ENCODE measurements at places on chromosomes 7 and 10.

- DNase-seq = no peak
These were observed 6.3 kb upstream of the ARHGAP22 start for GRCh38 chr10:48611133-48611532.

GRCh38 chr7:101164071-101164840, 1.1 kb downstream of the VGF start:
- peak; percentile 58 for DNase-seq

DNA sequence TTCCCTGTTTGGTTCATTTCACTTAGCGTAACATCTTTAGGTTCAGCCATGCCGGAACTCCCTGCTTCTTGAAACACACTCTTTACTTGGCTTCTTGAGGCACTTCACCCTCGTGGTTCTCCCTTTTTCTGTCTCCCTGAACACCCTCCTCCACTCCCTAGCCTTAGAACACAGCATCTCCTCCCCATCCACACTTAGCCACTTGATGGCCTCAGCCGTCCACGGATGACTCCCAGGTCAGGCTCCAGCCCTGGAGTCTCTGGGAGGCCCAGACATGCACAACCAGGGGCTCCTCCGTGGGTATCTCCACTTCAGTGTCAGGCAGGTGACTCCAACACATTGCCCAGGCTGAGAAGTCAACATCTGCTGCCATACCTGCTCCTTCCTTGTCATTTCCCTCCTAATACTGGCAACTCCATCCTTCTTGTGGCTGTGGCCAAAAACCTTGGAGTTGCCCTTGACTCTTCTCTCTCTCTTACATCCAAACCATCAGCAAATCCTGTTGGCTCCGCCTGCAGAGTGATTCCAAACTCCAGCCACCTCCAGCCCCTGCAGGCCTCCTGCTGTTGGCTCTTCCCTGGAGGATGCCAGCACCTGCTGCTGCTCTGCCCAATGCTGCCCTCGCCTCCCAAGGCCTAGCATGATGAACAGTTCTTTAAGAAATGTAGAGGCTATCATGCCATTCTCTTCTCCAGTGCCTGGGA, 8.4 kb upstream of the INMT start:
- peak; percentile 22 for DNase-seq

GRCh38 chr7:108076156-108076555, 54.0 kb downstream of the LAMB4 start:
- peak; percentile 43 for DNase-seq

GRCh38 chr10:62244785-62245467, 23.7 kb downstream of the RTKN2 start:
- DNase-seq = peak; percentile 81

GRCh38 chr7:117718116-117718835, 155.0 kb downstream of the CTTNBP2 start:
- DNase-seq = no peak

DNA sequence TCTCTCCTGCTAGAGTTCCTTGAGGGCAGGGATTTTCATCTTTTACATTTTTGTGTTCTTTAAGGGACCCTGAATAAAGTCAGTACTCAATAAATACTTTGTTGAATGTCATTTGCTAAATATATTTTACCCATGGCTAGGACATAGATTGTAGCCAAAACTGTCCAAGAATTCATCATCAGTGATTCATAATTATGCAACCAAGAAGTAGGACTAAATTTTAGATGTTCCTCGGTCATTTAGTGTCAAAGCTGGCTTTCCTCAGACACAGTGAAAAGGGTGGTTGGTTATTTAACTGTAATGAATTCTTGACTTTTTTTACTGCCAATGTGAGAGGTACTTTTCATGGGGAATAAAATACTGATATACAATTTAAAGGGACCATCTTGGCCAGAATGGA, 3.3 kb downstream of the NUDT13 start:
- DNase-seq = peak; percentile 17

DNA sequence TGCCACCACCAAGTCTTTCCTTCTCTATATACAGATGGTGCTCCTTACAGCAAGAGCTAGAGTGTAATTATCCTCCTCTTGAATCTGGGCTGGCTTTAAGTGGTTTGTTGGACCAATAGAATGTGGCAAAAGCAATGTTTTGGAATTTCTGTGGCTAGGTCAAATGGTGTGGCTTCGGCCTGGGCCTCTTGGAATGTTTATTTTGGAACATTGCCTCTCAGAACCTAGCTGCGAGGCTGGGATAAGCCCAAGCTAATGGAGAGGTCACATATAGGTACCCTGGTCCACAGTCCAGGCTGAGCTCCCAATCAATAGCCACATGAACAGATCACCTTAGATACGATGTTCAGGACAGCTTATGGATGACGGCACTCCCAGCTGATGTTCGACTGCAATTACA, 556.7 kb downstream of the TYW1 start:
- peak; percentile 1 for DNase-seq

DNA sequence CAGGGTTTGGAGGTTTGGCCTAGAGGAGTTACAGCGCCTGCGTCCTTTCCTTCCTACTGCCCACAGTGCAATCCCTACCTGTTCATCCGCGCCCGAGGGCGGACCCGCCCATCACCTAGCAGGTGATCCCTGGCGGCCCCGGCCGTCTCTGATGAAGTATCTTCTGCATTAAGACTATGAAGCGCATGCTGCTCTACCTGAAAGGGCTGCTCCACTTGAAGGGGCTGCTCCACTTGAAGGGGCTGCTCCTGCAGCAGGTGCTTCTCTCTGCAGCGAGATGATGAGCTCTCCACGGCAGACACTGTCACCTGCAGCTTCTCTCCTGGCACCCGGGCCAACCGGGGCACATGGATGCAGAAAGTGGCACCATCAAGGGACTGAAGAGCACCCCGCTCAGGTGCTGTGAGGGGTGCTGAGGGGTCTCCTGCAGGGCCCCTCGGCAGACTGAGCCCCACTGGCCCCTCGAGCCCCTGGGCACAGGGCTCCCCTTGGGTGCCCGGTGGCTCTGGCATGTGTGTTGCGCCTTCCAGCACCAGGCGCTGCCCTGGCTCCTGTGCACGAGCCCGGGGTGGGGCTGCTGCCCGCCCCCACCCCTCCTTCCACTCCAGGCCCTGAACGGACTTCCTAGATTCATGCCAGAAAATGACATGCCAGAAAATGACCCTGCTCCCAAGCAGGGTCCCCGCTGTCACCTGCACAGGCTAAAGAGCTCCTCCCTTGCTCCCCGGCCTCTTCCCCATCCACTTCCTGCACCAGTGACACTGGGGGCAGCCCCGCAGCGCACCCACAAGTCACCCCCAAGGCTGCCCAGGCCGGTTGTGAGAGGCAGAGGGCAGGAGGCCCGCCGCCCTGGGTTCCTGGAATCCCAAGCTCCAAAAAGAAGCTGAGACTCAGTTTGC, 29.4 kb downstream of the WDR86 start:
- DNase-seq = no peak

DNA sequence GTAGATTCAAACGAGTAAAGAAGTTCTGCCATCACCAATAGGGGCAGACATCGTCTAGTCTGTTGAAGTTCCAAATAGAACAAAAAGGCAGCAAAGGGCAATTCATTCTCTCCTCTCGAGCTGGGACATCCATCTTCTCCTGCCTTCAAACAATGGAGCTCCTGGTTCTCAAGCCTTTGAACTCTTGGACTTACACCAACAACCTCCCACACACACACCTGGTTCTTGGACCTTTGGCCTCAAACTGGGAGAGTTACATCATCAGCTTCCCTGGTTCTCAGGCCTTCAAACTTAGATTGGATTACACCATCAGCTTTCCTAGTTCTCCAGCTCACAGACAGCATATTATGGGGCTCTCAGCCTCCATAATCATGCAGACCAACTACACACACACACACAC, 9.8 kb upstream of the GIMAP5 start:
- no peak for DNase-seq

DNA sequence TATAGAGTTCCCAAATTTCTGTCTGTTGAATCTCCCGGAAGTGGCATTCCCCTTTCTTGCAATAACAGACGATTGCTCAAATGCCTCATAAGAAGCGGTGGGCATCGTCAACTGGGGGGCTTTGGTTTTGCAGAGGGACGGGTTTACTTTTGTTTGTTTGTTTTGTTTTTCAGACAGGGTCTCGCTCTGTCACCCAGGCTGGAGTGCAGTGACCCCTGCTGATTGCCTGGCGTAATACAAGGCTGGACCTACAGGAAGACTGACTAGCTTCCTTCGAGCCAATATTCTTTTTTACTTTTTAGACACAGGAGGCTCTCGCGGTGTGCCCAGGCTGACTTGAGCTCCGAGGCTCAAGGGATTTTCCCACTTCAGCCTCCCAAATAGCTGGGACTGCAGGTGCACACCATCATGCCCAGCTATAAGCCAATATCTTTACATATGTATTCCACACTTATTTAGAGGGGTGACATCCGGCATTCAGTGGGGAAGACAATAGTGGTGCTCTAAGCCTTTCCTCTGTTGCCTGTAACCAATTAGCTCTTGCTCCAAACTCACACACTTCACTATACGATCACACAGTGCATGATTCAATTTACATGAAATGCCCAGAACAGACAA, 58.1 kb downstream of the FHIP2A start:
- DNase-seq = no peak

DNA sequence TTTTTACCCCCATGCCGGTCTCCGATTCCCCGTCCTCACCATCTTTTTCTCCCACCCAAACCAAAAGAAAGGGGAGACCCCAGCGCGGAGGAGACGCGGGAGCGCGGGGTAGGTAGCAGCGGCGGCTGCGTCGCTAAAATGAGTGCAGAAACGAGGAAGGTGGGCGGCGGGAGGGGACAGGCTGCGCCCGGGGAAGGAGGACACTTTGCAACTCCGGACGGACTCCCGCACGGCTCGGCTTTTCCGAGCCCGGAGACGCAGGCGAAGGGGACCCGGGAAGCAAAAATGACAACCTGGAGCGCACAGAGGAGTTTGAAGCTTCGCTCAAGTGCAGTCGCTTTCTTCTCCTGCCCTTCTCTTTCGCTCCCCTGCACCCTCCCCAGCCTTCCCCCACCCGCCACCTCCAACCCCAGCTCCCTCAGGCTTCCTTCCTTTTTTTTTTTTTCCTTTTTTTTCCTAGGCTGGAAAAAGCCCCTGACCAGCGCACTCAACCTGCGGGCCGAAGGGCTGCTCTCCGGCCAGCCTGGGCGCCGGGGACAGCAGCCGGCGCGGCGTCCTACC, 453 bp downstream of the SFMBT2 start:
- no peak for DNase-seq

GRCh38 chr7:150831851-150832250, 20.5 kb upstream of the AOC1 start:
- no peak for DNase-seq

DNA sequence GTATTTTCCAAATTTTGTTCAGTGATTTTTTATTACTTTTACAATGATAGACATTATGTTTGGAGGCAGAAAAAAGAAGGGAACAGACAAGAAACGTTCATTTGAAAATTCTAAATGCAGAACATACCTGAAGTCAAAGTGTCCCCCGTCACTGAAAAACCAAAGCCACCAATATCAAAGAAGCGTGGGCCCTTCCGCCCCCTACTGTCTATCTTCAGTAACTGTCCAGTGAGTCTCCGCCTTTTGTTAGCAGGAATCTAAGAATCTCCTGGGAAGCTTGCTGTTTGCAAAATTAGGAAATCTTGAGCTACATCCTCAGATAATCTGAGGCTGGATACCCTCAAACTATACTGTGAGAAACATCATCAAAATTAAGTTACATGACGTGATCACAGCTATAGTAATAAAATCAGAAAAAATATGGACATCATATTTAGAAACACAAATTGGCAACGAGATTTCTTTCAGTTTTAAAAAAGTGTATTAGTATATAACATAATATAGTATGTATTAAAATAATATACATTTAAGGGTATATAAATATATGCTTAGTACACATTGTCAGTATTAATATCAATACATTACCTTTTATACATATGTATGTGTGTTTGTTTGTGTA, 169.3 kb upstream of the AKR1E2 start:
- DNase-seq = peak; percentile 68

DNA sequence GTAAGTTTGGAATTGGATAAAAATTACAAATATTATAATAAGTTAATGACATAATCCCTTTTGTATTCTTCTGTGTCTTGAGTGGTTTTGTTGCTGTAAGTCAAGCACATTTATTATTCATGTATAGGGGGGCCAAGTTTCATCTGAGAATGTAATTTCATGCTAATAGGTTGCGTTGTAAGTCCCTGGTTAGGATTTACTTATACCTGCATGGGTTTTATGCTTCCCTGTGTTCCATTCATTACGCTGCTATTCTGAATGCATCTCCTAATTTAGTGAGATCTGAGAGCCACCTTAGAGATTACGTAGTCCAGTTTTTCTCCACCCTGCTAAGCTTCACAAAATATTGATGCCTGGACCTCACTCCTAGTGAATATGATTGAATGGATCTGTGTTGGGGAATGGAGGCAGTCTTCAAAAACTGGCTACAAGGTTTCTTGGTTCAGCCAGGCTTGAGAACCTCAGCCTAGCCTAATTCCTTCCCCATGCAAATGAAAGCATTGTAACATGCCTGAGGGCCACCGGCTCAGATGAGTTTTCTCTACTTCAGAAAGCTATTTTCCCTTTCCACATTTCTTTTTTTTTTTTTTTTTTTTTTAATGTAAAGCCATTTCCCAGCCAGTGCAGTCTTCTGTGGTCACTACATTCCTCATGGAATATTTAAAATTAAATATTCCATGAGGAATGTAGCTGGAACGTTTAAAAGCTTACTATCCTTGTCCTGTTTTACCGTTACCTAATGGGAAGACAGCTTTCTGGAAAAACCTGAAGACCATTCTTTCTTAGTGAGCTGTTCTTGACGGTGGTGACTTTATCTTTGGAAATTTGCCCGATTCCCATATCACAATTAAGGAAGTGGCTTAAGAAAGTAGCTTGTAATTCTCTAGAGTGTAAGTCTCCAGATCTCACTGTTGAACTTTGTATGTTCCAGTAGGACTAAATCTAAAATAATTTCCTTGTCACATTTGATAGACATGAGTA, 16.0 kb downstream of the PAPSS2 start:
- DNase-seq = peak; percentile 95

DNA sequence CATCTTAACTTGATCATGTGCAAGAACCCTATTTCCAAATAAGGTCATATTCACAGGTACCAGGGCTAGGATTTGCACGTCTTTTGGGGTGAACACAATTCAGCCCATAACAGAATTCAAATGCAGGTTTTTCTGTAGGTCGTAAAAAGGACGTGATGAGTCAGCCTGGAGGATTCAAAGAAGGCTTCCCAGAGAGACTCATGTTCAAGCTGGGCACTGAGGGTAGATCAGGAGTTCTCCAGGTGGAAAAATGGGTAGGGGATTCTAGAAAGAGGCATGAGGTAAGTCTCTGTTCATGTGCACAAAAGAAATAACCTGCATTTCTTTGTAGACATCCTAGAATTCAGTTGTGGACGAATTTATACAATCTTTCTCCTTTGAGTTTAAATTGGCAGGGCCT, 160.4 kb downstream of the RPS24 start:
- DNase-seq = no peak

- DNase-seq = peak; percentile 37
These were observed 260.9 kb upstream of the BMPER start for GRCh38 chr7:33644489-33644888.

Data from fibroblast of upper back skin (primary cell).